ENCODE measurements at places on chromosomes 1 and 21. TPM values are rescaled to one million over a fixed set of nuclear protein-coding genes. Genes with fewer than 3 reads are reported as not detected.

DNA sequence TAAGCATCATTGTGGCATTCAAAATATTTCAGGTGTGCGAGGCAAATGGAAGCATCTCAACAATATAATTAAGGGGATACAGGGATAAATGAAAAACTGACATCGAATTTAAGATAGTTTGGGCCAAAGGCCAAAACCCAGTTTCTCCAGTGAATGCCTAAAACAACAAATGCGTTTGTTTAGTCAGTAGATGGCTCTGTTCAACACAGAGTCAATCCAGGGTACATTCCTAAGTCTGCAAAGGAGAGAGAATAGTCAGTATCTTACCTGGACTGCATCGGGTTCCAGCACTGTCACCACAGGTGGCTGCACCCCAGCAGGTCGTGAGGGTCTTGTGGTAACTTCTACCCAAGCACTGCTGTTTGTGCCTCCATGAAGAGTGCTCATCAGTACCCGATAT is 321.1 kb downstream of the KCTD3 start:
- no peak for DNase-seq

DNA sequence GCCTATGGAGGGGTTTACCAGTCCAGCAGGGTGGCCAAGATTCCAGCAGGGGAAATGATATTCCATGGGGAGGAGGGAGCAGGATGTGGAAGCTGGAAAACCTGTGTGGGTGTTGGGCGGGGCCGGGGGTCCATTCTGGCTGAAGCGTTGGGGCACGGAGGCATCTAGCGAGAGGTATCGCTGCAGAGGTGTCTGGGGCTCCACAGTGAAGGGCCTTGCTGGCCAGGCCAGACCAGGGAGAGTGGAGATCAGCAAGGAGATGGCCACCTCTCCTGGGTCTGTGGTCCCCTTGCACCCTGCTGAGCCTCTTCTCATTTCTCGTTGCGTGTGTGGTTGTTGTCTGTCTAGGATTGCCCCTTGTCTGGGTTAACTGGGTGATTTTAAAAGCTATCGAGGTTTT is 6.2 kb downstream of the COQ8A start:
- no peak for DNase-seq

GRCh38 chr1:82704966-82705365 is 904.2 kb downstream of the ADGRL2 start:
- no peak for DNase-seq

DNA sequence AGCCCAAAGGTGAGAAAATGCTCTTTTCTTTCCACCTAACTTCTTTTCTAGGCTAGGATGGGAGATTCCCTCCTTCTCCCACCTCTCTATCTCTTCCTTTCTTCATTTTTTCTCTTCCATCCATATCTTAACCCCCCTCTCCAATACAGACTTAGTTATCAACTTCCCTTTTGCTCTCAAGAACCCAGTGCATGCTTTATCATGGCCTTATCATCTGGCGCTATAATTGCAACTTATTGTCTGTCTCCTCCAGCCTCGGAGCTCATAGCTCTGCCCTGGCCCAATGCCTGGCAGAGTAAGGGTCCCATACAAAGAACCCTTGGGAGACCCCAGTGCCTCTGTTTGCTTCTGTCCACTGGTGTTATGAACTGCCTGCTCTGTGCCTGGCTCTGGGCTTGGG is 71.0 kb upstream of the NFASC start:
- no peak for DNase-seq

DNA sequence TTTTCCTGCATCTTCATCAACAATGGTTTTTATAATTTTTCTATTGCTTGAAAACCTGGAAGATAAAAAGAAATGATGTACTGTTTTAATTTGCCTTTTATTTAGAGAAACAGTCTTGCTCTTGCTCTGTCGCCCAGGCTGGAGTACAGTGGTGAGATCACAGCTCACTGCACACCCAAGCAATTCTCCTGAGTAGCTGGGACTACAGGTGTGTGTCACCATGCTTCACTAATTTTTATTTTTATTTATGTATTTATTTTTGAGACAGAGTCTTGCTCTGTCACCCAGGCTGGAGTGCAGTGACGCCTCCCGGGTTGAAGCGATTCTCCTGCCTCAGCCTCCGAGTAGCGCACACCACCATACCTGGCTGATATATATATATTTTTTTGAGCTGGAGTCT is 43.0 kb upstream of the RPL11 start:
- no peak for DNase-seq

Gene PRKAA2
- total RNA-seq = 1.4 TPM

- DNase-seq = no peak
Measured at GRCh38 chr21:42539342-42539741, 25.7 kb downstream of the SLC37A1 start.

Gene NID1
- total RNA-seq = 172 TPM

DNA sequence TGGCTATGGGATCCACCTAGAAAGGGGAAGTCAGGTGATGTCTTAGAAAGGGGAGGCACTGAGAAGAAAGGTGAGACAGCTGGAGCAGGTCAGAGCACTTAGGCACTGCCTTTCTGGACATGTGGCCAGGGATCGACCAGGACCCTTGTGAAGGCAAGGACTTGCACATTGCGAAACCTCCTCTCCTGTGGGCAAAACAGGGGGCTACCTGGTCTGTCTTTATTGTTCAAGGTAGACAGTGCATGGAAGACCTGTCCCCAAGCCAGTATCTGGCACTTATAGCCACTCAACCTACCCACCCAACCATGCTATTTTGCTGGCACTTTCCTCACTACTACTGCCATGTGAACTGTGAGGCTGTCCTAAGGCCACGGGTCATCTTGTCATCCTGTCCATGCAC is 67.2 kb downstream of the NAV1 start:
- DNase-seq = no peak

DNA sequence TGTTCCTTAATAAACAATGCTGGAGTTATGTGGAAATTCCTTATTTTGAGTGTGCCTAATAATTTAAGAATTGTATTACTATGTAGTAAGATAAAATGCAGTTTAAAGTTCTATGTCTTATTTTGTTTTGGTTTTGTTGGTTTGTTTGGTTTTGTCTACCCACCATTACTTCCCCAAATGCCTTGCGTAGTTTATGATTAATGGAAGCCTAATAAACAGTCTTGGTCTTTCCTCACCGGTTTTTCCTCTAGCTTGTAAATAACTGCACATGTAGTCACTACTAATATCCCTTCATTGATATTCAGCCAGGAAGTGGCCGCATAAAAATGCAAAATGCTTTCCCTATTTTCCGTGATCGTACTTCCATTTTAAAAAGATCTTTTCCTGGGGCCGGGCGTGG is 2.9 kb downstream of the SDCCAG8 start:
- DNase-seq = no peak

GRCh38 chr1:53176452-53177208 is 20.0 kb upstream of the CPT2 start:
- DNase-seq = no peak

Gene PIGV
- 8.8 TPM for total RNA-seq

DNA sequence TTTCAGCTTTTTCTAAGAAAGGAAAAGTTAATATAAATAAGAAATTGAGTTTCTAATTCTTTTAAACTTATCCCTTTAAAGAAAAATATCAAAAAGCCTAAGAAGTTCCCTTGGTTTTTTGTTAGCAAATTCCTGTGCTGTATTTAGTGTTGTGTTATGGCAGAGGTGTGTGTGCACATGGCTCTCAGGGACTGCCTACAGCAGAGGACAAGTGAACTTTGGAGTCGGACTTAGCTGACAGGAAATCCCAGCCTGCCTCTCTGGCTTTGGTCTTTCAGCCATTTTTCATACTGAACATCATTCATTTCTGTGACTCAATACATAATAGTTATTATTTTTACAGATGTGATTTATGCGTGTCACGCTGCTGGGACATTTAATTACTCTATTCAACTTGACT is 149.6 kb downstream of the FMN2 start:
- DNase-seq = no peak

GRCh38 chr1:240100371-240100934 is 8.8 kb downstream of the FMN2 start:
- DNase-seq = no peak

- no peak for DNase-seq
Measured at GRCh38 chr1:231036416-231036815, 3.6 kb downstream of the FAM89A start.

- DNase-seq = no peak
Measured at GRCh38 chr1:167707942-167708341, 13.8 kb upstream of the MPZL1 start.

GRCh38 chr1:55679971-55680370 is 464.8 kb upstream of the USP24 start:
- no peak for DNase-seq

GRCh38 chr1:161933592-161934588 is 89.8 kb downstream of the OLFML2B start:
- DNase-seq = no peak

Gene PLEKHM2
- total RNA-seq = 129 TPM

Gene ARHGEF16
- not detected for total RNA-seq

- DNase-seq = no peak
Measured at GRCh38 chr1:147492207-147492606, 49.1 kb upstream of the BCL9 start.

- DNase-seq = no peak
Measured at GRCh38 chr1:196155586-196155985, 452.7 kb downstream of the KCNT2 start.

GRCh38 chr1:50272912-50273311 is 150.3 kb downstream of the DMRTA2 start:
- no peak for DNase-seq

Gene DENND2D
- total RNA-seq = 4.4 TPM

DNA sequence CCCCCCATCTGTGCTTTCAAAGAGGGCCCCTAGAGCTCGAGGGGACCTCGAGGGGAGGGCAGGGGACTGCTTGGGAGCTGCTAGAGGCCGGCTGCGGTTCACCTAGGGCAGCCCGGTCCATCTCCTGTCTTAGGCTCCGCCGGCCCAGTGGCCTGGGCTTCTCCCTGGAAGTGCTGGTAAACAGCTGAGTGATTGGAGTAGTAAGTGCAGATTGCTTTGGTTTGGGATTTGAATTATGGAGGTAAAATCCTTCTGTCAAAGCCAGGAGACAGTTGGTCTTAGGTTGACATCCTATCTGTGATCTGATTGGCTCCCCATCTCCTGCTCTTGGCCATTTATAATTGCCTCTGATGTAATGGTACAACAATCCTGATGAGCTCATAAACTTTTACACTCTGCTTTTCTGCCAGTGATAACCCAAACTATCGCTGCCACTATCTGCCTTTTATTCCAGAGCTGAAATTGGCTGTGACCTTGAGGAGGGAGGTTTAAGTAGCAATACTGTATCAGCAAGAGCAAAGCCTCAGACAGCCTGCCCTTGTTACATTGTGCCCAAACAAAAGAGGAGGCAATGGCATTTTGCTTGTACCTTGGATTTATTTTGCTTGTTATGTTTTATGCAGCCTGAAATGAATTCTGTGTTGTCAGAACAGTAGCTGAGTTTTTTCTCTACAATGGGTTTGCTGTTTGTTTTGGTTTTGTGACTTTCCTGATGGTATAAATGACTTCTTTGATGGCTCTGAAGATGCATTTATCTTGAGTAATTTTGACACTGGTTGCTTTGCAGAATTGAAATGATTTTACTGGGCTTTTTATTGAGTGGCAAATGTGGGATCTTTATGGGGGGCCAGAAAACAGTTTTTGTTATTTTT is 2.4 kb downstream of the ARID1A start:
- DNase-seq = no peak

GRCh38 chr21:43944078-43944633 is 68.0 kb upstream of the TRAPPC10 start:
- no peak for DNase-seq

- DNase-seq = no peak
Measured at GRCh38 chr1:31297277-31298247, 730 bp downstream of the ZCCHC17 start.

DNA sequence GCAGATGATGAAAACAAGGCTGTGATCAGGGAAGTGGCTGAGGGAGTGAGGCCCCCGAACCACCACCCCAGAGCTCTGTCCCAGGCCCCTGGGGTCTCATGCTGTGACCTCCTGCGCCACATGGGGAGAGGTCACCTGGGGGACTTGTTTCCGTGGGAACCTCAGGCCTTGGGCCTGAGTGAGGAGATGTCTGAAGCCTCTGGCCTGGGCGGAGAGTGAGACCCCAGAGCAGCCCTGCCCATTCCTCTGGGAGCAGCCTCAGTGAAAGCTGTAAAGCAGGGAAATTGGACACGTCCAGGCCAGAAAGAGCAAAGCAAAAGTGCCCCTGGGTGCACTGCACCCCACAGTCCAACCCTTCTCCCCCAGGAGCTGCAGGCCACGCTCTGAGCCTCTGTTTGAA is 16.5 kb upstream of the NPHP4 start:
- DNase-seq = no peak

Measured in ascending aorta (tissue), 2 donors.